ENCODE measurements at places on chromosomes 7 and 10. TPM values are rescaled to one million over a fixed set of nuclear protein-coding genes. Genes with fewer than 3 reads are reported as not detected.

Gene FAM25C
- polyA plus RNA-seq, result not detected

Gene CNOT4
- 103 TPM for polyA plus RNA-seq

Gene PTPRE
- 98.0 TPM for polyA plus RNA-seq

Gene PPP1R9A
- polyA plus RNA-seq, result 30.8 TPM

Gene AOC1
- polyA plus RNA-seq, result not detected

Gene SLC37A3
- 48.5 TPM for polyA plus RNA-seq

Gene ITIH5
- polyA plus RNA-seq, result not detected

Gene GNAT3
- polyA plus RNA-seq, result not detected

Gene ARMC3
- not detected for polyA plus RNA-seq

Gene TMEM254
- 19.5 TPM for polyA plus RNA-seq

Gene MKLN1
- 29.3 TPM for polyA plus RNA-seq

Gene SYCE1
- polyA plus RNA-seq, result 17.3 TPM

Gene CALN1
- 3.5 TPM for polyA plus RNA-seq

Gene FAM180A
- not detected for polyA plus RNA-seq

Gene PVRIG
- polyA plus RNA-seq, result not detected

Gene LIPM
- not detected for polyA plus RNA-seq

Gene ASB15
- 0.28 TPM for polyA plus RNA-seq

Gene NME8
- not detected for polyA plus RNA-seq

Gene ZNRF2
- 3.2 TPM for polyA plus RNA-seq

Gene GIMAP2
- 1.0 TPM for polyA plus RNA-seq

All from Purkinje cell (primary cell).